Foreskin fibroblast (primary cell): ENCODE measurements at places on chromosomes 7 and 10.

DNA sequence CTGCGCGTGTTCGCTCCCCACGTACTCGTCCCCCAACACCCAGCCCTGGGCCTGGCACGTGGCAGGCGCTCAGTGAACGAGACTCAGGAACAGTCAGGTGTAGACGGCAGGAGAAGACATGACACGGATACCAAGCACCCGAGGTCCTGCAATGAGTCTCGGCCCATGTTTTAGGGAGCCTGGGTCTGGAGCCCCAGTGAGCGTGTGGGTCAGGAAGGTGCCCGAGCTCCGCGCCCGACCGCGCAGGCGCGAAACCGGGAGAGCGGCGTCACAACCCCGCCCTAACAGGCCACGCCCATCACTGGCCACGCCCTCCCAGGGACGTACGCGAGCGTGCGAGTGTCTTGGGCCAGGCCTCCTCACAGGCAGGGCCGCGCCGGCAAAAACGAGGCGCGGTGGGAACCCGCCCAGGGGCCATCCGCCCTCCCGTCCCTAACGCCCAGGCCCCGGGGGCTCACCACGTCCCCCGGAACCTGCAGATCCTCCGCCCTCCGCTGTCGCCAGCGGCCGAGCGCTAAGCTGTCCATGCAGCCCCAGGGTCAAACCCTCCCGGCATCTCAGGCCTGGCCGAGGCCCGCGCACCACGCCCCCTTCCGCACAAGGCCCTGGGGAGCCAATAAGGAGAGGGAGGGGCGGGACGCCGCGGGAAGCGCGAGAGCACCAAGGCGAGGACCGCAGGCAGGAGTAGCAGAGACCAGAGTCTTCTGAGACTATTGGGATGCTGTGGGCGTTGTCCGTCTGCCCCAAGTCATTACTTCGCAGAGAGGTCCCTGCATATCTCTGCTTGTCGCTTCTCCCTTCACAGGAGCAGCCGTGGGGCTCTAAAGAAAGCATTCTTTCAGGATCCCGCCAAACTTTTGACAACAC, at the start of gene C10orf143:
TSS of gene C10orf143 (minus strand) at position 585 of the 867 bp plus-strand sequence. CDS start at position 527, 58 bp downstream.
- peak; percentile 97 for DNase-seq

DNA sequence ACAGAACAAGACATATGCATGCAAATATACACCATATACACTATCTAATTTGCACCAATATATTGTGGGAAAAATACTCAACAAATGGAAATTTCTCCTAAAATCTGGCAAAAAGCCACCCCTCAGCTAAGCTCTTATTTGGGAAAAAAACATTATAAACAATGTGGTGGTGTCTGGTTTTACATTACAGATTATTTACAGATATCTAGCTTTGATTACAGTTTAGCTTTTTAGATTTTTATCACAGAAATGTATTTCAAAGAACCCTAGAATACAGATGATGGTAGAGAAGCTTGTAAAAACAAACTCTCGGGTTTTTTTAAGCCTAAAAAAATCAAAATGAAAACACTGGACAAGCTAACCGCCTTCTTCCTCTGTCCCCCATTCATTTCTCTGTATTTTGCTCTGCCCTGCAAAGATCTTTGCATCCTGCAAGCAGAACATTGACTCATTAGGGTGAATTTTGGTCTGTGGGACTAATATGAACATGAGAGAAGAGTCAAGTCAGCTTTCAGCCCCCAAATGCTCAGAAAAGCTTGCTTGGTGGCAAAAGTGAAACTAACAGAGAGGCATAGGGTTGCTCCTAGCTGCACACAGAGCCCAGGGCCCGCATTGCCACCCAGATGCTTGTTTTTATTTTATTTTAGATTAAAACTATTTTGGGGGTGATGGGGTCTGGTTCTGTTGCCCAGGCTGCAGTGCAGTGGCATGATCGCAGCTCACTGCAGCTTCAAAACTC, 88.8 kb upstream of the LYZL1 start:
- no peak for DNase-seq

DNA sequence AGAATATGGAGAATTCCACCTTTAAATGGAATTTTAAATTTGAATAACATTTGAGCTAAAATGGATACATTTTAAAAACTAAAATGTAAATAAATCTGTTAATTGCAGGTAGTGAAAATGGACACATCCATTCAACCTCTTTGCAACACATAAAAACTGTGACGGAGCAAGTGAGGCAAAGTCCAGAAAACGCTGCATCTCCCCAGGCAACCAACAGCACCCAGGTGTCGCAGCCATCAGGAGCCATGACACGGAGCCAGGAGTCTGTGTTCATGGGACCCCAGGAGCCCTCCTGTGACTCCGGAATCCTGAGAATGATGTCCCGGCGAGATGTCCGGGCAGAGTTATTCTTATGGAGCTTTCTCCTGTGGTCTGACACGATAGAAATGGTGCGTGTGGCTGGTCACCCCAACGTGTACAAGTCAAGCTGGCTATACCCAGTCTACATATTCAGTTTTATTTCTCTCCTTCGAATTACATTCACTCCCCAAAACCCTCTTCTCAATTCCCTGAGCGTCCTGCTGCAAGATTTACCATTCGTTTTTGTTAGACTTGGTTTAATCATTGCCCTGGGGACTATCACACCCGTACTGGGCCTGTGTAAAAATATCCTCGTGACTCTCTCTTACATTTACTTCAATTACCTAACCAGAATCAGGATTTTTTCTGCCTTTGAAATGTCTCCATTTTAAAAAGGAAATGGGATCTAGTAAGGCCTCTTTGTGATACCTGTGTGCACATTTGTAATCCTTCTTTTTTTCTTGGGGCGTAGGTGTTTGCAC, 13.1 kb upstream of the MRC1 start:
- DNase-seq: no peak

DNA sequence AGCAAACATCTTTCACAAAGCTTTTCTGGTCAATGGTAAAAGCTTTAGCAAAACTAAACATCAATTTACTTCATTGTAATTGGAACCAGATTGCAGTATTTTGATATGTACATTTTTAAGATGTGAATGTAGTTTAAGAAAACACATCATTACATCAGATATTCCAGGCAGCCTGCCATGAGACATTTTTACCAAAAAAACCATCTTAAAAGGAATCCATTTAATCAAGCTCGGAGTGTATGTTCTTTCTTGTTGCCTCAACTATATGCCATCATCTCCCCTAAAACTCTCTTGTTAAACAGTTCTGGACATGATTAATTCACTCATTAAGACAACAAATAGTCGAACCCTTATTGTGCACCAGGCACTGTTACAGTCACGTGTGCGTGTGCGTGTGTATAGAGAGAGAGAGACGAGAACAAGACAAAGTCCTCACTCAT, 97.5 kb downstream of the UBE2H start:
- peak; percentile 91 for DNase-seq

GRCh38 chr10:109912335-109913281, 10.7 kb downstream of the XPNPEP1 start:
- peak; percentile 35 for DNase-seq

DNA sequence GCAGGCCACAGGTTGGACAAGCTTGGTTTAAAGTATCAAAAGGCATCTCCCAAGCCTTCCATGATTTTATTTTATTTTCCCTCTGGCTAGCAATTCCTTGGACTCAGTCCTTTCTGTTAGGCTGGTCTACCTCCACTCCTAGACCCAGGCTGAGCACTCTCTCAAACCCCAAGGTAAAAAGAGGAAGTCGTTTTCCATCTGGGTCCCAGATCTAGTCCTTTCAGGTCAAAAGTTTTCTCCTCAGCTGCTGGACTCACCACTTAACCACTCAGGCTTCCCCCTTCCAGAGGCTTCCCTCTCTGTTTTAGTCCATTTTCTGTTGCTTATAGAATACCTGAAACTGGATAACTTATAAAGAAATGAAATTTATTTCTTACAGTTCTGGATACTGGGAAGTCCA, 252.3 kb upstream of the MKLN1 start:
- DNase-seq: no peak

DNA sequence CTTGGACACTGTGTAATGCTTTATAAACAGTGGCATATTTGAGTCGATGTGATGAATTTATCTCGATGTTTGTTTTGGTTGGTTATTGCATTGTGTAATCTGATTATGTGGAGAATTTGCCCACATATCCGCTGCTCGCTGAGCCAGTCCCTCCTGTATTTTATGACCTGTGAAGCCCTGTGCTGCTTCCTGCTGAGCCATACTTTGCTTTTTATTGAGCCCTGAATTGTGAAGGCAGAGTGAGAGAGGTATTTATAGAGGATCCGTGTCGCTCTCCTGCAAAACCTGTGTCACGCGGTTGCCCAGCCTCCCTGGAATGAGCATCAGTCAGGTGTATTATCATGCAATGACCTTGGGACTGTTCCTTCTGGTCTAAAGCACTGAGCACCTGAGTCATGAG, 253.7 kb downstream of the ARHGAP21 start:
- peak; percentile 27 for DNase-seq

DNA sequence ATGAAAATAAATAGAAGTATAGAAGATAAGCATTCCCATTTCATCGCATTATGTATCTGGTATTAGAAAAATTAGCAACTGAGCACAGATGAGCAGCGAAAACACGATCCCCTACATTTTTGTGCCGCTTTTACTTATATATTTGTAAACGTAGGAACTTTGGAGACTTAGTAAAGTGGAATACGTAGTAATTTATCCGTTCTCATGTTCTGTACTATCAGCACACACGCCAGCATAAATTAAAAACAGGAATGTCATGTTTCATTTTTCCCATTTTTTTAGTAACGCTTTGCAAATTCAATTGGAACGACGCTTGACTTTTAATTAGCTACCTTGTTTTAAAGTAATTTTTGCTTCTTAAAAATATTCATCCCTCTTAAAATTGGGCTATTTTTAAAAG, 2.4 kb downstream of the ZNRF2 start:
- DNase-seq: no peak

- no peak for DNase-seq
Observed at GRCh38 chr7:32033006-32033405, 37.2 kb downstream of the PDE1C start.

GRCh38 chr10:87861566-87861952, 1.8 kb downstream of the KLLN start:
- peak; percentile 96 for DNase-seq

- DNase-seq: no peak
Observed at GRCh38 chr10:132209130-132209529, 22.4 kb downstream of the DPYSL4 start.

GRCh38 chr10:17001297-17001744, 128.3 kb downstream of the CUBN start:
- peak; percentile 41 for DNase-seq

- DNase-seq: peak; percentile 2
Observed at GRCh38 chr7:48298779-48299178, 127.5 kb downstream of the ABCA13 start.

- no peak for DNase-seq
Observed at GRCh38 chr7:74009719-74010118, 18.3 kb upstream of the ELN start.

DNA sequence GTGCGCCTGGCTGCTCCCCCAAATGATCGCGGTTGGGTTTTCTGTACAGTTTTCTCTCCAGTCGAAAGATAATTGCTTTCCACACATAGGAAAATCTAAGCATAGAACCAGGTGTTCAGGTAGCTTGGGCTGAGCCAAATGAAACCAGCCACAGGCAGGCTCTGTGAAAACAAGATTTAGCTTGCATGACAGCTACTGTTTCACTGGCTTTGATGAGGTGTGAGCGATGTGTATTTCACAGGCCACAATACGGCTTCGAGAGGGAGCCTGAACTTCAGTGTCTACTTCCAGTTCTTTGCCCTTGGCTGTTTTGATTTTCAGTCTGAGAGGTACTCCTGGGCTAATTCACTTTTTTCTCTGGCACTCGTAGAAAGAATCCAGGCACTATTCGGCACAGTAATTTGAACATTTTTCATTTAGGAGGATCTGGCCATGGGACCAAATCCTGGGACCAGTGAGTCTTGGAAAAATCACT, 110.5 kb downstream of the JCAD start:
- DNase-seq: no peak

- peak; percentile 55 for DNase-seq
Observed at GRCh38 chr7:131328377-131329175, 900 bp downstream of the MKLN1 start.

GRCh38 chr7:75711656-75712514, 26.9 kb downstream of the HIP1 start:
- peak; percentile 44 for DNase-seq

GRCh38 chr7:147516391-147516790, 1074.2 kb upstream of the C7orf33 start:
- no peak for DNase-seq

- no peak for DNase-seq
Observed at GRCh38 chr7:139576179-139576973, 52.9 kb downstream of the CLEC2L start.

DNA sequence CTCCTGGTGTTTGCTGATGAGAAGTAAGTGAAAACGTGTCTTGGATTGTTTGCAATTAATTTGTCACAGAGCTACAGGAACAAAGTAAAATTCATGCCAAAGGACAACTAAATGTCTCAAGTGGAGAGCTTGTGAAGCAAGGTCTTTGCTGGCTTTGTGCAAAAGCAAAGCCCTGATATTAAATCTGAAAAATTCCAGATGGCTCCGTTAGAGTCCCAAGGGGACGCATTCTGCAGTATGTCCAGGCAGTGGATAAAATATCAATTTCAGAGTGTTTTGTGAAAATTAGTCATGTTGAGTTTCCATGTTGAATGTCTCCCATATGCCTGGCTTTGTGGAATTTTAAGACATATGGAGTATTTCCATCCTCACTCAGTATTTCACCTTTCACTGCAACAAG, 102.5 kb upstream of the PTN start:
- no peak for DNase-seq

DNA sequence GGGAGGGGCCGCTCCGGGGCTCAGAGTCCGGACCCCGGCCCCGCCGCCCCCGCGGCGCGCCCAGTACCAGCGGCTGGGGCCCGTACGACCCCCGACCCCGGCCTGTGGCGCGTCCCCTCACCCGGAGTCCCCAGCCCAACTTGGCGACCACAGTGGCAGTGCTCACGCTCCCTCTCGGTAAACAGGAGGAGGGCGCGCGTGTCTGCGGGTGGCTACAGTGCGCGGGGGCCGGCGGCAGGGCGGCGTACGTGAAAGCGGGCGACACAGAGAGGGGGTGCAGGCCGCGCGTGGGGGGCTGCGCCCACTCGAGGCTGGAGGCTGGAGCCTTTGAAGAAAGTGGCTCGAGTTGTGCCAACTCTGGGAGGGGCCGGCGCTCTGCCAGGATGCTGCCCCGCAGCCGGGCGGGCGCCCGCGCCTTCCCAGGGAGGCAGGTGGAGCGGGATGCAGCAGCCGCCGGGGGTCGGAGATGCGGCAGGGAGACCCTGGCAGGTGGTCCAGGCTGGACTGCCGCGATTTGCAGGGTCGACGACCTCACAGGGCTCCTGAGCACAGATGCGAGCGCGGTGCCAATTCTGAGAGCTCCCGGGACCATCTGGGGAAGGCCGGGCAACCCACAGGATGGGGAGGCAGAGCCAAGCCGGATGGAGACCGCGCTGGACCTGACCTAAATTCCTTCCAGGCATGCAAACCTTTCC, 655 bp downstream of the PTPRE start:
- DNase-seq: peak; percentile 6
